H1 (cell line): ENCODE measurements at places on chromosomes 4 and X.

DNA sequence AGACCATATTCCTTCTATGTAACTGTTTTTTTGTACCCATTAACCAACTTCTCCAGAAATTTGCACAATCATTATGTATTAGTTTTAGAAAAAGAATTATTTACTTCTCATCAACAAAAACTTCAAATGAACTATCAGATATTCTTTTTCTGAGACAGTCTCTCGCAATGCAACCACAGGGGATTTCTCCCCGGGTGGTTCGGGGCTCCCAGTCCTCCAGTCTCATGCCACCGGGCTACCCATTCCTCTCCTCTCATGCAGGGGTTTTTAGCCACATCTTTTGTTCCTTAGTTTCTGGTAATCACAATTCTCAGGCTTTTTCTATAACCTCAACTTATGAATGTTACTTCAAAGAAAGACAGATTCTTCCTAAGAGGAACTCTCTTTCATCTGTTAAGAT is 46.6 kb upstream of the CLNK start:
- H3K4me1 ChIP-seq = 0 out of 2 replicates have a peak, but pooled peaks cover 3% of the 10 kb centered on the region
- no peaks in the 10 kb centered on the region for H3K27me3 ChIP-seq

GRCh38 chr4:108030332-108030731 is 40.6 kb downstream of the HADH start:
- DNase-seq = no peak
- H3K36me3 ChIP-seq = peaks cover 3% of the 10 kb centered on the region
- H3K27me3 ChIP-seq = no peaks in the 10 kb centered on the region
- H3K27ac ChIP-seq = no peak overlapping the region
- H3K4me3 ChIP-seq = no peak overlapping the region
- no peaks in the 10 kb centered on the region for H3K4me1 ChIP-seq

DNA sequence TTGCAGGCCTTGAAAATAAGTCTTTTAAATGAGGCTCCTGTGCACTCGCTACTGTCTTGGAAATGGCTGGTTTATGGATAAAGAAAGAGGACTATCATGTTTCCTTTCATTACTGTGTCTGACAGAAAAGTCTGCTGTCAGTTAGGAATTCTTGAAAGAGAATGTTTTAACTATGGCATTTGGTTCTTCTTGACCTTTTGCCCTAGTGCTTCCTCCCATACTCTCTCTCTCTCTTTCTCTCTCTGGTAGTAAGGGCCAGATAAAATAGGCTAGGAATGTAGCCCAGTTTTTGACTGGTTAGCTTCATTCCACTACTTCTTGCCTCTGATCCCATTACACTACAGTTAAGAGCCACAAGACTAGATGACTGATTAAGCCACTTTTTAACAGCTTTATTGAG is 29.8 kb downstream of the YY2 start:
- no peak for DNase-seq
- no peaks in the 10 kb centered on the region for H3K27me3 ChIP-seq
- no peak overlapping the region for H3K27ac ChIP-seq

GRCh38 chr4:15673337-15673736 is 8.3 kb upstream of the FAM200B start:
- H3K4me3 ChIP-seq = no peak overlapping the region
- H3K4me1 ChIP-seq = no peaks in the 10 kb centered on the region
- no peaks in the 10 kb centered on the region for H3K27me3 ChIP-seq
- no peak for DNase-seq

DNA sequence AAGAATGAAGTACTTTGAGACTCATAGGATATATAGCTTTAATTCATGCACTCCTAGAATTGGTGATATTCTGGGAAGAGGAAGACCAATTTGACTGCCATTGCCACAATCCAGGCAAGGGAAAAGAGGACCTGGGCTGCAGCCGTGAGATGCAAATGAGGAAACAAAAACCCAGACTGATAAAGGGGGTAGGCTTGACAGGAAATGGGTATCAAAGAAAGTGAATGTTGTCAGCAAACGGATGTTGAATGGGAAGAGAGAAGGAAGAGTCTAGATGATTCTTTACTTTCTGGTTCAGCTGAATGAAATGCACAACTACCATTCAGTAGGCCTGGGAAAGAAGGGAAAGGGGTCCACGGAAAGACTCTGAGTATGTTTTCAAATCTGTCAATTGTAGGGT is 17.1 kb upstream of the ARHGEF6 start:
- no peak for DNase-seq
- no peaks in the 10 kb centered on the region for H3K4me1 ChIP-seq
- no peaks in the 10 kb centered on the region for H3K36me3 ChIP-seq
- no peak overlapping the region for H3K4me3 ChIP-seq
- H3K27me3 ChIP-seq = no peaks in the 10 kb centered on the region

DNA sequence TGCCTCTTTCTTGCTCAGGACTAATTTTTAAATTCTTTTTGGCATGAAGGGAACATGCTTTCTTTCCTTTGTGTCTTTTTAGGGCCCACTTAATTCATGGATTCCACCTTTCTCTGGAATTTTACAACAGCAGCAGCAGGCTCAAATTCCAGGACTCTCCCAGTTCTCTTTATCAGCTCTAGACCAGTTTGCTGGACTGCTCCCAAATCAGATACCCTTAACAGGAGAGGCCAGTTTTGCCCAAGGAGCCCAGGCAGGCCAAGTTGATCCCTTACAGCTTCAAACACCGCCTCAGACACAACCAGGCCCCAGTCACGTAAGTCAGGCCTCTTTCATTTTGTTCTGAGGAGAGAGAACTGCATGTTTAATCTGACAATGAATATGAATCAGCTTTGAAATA is 2.3 kb downstream of the ODAM start:
- H3K27ac ChIP-seq = no peak overlapping the region
- no peaks in the 10 kb centered on the region for H3K36me3 ChIP-seq
- no peak for DNase-seq

- no peak overlapping the region for H3K27ac ChIP-seq
- DNase-seq = no peak
- no peak overlapping the region for H3K4me3 ChIP-seq
- H3K36me3 ChIP-seq = no peaks in the 10 kb centered on the region
- no peaks in the 10 kb centered on the region for H3K27me3 ChIP-seq
- peaks cover 2% of the 10 kb centered on the region; the same call in 1 of the 2 replicates for H3K4me1 ChIP-seq
Observed at GRCh38 chr4:101941816-101942358, 151.4 kb downstream of the BANK1 start.

DNA sequence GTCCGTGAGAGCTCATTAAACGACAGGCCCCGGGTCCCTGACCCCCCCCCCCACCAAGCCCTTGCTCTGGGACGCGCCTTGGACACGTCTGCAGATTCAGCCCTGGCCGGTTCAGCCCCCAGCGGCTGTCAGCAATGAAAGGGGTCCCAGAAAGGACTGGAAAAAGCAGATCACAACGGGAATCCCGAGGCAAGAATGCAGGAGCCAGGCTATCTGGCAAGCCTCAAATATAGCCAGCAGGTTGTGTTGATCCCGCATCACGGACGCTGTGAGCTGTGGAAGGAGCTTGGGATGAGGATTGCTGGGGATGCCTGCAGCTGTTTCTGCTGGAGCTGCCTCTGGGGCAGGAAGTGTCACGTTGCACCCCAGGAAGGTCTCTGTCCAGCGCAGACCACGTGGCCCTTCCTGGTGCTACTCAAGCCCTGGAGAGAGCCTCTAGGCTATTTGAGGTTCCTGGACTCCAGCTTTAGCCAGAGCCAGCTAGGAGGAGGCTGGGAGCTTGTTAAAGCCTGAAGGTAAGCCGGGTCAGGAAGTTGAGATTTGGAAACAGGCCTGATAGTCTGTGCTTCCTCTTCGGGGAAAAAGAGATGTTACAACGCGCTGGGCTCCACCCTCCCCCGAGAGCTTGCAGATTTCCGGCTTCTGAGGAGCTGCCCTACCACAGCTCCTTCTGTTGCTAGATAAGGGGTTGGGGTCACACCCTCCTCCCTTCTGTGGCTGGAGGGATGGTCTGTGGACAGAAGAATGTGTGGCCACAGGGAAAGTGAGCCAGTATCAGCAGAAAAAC is 19.3 kb upstream of the CSF2RA start:
- H3K4me1 ChIP-seq = peaks cover 13% of the 10 kb centered on the region
- H3K4me3 ChIP-seq = peak overlapping the region; percentile 29; the same call in 1 of the 2 replicates
- no peaks in the 10 kb centered on the region for H3K36me3 ChIP-seq
- H3K27me3 ChIP-seq = no peaks in the 10 kb centered on the region
- DNase-seq = peak; percentile 78

DNA sequence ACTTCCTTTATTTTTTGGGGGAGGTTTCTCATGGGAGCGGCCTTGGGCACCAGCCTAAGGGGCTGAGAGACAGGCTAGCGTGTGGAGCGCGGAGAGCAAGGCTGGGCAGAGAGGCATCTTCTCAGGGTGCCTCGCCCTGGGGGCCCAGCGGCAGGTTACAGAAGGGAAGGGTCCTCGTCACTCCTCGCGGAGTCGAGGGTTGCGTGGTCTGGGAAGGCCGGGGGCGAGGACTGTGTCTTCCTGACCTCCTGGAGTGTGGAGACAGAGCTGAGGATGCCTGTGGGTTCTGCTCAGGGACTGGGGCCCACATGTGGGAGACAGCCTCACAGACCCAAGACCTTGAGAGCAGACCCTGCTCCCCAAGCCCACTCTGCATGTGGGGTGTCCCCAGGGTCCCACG is 79.6 kb upstream of the LRPAP1 start:
- DNase-seq = no peak
- no peak overlapping the region for H3K4me3 ChIP-seq
- H3K36me3 ChIP-seq = no peaks in the 10 kb centered on the region
- H3K27me3 ChIP-seq = no peaks in the 10 kb centered on the region
- no peak overlapping the region for H3K27ac ChIP-seq
- H3K4me1 ChIP-seq = peaks cover 2% of the 10 kb centered on the region; the same call in 1 of the 2 replicates

DNA sequence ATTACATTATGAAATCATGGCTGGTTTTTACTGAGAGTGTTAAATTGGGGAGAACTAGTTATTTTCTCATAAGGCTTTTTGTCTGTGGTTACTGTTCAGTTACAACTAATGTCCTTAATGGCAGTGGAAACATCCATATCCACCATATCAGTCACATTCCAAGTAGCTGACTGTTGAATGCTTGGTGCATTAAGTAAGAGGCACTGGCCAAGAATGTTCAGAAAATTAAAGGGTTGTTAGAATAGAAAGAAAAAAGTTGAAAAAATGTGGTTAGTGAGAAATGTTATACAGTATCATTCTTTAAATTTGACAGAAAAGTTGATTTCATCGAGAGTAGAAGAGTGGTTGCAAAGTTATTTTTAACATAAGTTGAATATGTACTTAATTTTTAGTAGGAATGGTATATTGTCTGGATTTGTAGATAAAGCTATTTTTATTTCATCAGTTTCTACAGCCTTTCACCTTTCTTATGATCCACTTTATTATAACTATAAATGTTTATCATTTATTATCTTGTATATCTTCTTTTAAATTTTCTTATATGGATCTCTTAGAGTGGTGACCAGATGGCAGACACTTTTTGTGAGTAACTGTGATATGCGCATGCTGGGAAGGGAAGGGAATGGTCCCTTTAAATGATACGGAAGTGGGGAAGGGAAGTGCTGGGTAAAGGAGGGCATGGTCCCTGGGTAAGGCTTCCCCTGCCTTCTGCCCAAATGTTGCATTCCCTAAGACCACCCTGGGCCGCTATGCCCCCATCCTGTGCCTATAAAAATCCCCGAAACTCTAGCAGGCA is 2407.1 kb downstream of the ARAP2 start:
- no peaks in the 10 kb centered on the region for H3K4me1 ChIP-seq
- no peaks in the 10 kb centered on the region for H3K36me3 ChIP-seq
- no peak overlapping the region for H3K4me3 ChIP-seq
- DNase-seq = no peak

DNA sequence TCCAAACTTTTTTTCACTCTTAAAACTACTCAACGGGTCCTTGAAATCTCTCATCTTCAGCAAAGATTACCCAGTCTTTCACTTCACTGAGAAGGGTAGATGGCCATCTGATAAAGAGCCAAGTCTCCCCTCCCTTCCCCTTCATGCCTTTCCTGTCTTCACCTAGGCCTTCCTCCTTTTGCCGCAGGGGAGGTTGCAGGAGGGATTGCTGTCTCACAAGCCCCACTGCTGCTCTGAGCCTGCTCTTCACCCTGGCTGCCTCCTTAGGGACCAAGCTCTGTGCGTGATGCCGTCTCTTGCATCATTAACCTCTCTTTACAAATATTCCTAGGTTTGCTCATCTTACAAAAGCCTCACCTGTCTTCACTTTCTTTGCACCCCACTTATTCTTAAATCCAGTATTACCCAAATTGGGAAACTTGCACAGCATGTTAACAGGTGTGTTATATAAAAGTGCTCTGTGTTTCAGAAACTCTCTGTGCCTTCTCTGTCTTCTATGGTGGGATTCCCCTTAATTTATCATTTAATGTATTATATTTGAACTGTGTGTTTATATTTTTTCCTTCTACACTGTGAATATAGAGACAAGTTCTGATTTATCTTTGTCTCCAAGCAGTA is 3.8 kb downstream of the ZFX start:
- H3K4me1 ChIP-seq = no peaks in the 10 kb centered on the region
- no peaks in the 10 kb centered on the region for H3K27me3 ChIP-seq
- DNase-seq = no peak
- H3K36me3 ChIP-seq = no peaks in the 10 kb centered on the region

DNA sequence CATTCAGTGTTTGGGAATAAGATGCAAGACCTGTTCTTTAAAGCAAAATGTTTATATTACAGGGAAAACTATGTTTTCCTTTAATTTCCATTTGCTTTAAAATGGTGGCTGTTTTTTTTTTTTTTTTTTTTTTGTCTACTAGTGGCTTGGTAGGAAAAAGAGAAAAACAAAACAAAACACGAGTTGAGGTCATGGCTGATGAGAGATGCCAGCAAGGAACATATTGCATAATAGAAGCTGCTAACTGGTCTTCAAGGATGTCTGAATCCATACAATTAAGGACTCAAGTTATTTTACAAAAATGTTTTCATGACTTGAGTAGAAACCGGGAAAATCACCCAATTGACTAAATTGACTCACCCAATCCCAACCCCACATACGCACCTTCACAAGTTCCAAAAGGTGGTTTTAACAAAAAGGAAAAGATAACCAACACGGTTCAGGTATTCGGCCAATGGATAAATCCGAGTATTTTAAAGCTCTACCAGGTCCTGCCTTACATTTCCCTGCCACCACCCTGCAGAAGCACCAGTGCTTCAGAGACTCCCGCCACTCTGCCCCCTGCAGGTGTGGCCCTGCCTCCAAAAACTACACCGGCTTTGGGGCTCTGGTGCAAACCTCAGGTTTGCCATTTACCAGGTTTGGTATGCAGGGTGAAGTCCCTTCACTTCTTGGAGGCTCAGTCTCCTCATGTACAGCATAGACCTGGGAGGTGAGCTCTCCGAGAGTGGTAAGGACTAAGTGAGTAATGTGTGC is 27.1 kb downstream of the PIR start:
- no peak for DNase-seq
- H3K4me1 ChIP-seq = no peaks in the 10 kb centered on the region
- no peaks in the 10 kb centered on the region for H3K36me3 ChIP-seq
- no peaks in the 10 kb centered on the region for H3K27me3 ChIP-seq

GRCh38 chr4:135357091-135357490 is 1155.5 kb upstream of the PABPC4L start:
- no peak overlapping the region for H3K4me3 ChIP-seq
- H3K4me1 ChIP-seq = no peaks in the 10 kb centered on the region
- DNase-seq = no peak
- no peak overlapping the region for H3K27ac ChIP-seq
- H3K36me3 ChIP-seq = no peaks in the 10 kb centered on the region
- no peaks in the 10 kb centered on the region for H3K27me3 ChIP-seq
